Pancreas (tissue), 10 donors: ENCODE measurements at places on chromosomes 3 and 15. TPM values are rescaled to one million over a fixed set of nuclear protein-coding genes. Genes with fewer than 3 reads are reported as not detected.

- no peak for DNase-seq
Measured at GRCh38 chr15:66789029-66790025, 87.3 kb downstream of the SMAD6 start.

Gene IL17RD
- total RNA-seq, result 2.2 TPM

DNA sequence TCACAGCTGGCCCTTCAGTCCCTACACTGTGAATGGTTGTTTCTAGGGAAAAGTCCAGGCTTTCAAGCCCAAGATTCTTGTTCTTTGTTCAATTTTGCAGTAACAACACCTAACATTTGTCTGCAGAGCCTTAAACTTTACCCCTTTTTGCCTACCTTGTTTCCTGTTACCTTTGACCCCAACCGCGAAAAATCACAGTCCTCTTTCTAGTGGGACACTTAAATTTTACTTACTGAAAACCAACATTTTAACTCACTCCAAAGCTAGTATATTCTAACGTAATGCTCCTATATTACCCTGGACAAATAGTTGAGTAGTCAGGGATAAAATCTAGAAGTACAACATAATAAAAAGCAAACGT lies 649 bp upstream of the PIK3CB start:
- DNase-seq, result no peak

DNA sequence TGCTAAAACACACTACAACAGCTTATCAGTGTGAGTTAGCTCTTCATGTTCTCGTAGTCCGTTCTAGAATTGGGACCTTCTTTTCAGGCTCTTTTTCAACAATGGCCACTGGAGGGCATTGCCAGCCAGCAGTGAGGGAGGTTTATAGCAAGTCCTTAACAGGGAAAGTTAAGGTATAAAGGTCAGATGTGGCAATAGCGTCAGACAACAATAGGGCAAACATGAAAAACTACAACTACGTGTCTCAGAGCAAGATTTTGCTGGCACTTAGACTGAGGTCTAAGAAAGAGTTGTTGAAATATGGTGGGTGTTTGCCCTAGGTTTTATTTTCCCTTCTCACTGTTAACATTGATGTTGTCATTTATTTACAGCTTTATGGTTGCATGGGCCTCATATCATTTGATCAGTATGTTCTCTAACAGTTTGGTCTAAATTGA lies 161.4 kb downstream of the GMNC start:
- peak; percentile 48 for DNase-seq

DNA sequence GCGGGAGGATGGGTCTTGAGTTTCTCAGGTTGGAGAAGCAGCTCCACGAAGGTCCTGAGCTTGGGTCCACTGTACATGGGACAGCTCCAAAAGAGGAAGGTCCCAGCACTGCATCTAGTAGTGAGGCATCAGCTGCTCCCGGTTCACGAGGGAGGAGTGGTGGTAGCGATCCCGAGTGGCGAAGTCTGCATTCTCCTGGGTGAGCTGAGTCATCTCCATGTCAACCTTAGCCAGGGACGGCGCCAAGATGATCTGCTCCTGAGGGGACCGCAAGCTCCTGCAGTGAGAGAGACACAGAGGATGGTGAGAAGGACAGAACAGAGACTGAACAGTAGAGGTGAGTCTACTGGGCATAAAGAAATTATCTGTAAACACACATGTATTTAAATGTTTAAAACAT lies 28.0 kb upstream of the HEG1 start:
- DNase-seq, result no peak

DNA sequence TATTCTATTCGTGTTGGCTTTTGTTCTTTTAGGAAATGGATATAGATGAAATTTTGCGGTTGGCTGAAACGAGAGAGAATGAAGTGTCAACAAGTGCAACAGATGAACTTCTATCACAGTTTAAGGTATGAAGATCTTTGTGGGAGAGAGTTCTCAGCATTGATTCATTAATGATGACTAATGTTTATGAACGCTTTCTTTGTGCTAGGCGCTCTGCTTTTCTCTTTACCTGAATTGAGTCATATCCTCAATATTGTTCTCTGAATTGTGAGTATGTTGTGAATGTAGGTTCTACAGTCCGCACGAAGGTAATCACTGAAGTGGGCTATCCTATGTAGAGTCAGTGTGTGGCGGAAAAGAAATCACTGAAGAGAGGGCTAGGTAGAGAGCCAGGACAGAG lies 81.2 kb downstream of the CHD2 start:
- DNase-seq, result no peak

Gene SCAANT1
- total RNA-seq, result not detected
